ENCODE measurements at places on chromosomes 6 and 20.

DNA sequence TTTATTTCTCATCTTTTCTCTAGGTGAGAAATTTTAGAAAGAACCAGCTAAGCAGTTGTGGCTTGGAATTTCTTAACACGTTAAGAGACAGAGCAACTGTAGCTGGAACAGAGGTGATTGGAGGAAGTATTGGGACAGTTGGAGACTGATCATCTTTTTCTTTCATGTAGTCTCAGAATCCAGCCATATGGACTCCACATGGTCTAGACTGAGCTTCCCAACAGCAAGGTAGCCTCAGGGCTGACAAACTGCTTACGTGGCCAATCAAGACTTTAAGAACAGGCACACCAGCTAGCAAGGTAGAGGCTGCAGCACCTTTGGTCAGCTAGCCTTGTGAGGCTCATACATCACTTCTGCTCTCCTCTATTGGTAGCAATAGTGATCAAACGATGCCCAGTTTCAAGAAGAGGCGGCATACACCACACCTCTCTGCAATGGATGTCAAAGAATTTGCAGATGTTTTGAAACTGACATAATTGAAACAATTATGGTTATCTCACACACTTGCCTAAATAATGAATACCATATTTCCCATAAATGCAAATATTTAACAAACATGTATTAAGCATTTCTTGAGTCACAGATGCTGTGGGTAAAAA lies 590.5 kb upstream of the SLC35B3 start:
- DNase-seq: no peak

DNA sequence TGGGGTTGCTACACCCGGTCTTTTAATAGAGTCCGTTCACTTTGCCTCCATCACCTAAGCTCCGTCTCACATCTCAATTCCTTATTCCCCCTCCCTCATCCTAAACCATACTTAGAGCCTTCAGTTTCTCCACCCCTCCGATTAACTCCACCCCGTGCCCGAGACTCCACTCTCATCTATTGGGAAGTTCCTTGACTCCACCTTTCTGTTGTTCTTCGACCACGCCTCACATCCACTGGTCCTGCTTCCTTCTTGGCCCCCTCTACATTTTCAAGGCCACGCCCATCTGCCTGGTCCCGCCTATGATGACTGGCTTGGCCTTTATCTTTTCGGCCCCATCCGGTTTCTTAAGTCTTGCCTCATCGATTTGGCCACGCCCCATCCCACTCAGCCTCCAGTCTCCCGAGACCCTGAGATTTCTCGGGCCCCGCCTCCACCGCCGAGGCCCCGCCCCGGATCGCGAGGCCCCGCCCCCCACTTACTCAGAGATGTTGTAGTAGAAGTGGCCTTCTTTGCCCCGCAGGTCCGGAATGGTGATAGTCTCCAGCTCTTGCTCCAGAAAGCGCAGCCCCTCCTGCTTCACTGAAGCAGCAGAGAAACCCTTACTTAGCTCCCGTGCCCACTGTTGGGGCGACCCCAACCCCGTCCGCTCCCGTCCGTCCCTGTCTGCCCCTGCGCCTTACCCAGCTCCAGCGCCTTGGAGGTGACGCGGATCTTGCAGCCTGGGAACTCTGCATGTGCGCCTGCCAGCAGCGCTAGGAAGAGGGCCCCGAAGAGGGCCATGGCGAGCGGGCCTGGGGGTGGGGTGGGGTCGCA lies 1.1 kb downstream of the PLTP start:
- no peak for DNase-seq

GRCh38 chr6:788058-788457 lies 95.1 kb upstream of the EXOC2 start:
- no peak for DNase-seq

DNA sequence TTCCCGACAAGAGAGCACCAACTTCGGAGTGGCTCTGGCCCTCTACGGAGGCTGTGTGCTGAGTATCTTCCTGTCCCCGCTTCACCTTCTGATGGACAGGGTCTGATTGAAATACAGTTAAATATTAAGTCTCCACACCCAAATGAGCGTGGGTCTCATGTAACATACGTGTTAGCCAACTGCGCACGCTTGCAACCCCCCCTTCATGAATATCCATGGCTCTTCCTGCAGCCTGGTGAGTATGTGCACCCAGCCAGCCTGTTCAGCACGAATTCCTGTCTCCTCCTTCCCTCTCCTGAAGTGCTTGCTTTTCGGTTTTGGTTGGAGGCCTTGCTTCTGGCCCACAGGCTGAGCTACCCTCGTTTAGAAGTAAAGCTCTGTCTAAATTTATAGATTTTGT lies 102.9 kb upstream of the FRMD1 start:
- DNase-seq: no peak

- DNase-seq: no peak
Measured at GRCh38 chr6:130513770-130514169, 148.0 kb downstream of the TMEM200A start.

DNA sequence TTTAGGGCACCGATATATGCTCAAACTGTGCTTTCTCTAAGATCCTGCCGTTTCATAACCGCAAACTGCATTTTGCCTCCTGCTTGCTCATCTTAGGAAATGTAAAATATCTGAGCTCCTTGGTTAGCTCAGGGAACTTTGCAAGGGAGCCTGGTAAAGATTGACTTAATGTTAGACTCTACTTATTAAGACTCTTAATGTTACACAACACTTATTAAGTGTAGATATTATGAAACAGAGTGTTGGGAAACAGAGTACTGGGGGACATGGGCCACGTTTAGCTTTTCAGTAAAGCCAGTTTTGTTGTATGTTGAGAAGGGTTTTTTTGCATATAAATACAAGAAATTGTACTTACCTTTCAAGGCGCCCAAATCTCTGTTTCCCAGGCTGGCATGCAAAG lies 1.9 kb downstream of the LTV1 start:
- no peak for DNase-seq

DNA sequence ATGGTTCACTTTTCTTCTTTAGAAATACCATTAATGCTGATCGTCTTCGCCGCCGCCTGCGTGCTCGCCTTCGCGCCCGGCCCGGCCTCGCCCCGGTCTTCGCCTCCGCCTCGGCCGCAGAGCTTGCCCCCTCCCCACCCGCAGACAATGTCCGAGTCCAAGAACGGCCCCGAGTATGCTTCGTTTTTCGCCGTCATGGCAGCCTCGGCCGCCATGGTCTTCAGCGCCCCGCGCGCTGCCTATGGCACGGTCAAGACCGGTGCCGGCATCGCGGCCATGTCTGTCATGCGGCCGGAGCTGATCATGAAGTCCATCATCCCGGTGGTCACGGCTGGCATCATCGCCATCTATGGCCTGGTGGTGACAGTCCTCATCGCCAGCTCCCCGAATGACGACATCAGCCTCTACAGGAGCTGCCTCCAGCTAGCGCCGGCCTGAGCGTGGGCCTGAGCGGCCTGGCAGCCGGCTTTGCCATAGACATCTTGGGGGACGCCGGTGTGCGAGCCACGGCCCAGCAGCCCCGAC lies 4.8 kb upstream of the PRPH2 start:
- DNase-seq: no peak

DNA sequence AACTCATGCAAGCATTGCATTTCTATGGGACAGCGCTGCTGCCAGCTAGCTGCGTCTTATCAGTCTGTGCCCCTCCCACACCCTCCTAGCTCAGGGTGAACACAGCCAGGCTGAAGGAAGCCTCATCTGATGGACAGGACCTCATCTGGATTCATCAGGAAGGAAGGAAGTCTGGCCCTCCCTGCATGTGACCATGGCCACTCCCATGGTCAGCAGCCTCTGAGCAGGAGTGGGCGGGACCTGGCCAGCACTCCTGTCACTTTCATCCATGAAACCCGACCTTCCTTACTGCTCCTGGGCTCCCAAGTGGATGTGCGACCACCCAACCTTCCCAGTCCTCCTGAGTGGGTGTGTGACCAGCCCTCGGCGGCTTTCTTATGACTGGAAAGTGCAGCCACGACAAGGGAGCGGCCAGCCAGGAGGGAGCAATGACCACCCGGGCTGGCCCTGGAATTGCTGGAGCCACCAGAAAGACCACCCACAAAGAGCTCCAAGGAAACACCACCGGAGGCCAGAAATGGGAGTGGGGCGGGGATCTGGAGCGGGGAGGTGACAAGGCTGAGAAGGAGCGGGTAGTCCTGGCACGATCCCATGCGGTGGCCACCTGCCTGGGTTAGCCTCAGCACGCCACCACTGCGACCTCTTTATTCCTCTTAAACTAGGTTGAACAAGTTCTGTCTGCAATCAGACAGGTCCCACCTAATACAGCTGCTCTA lies 241.2 kb downstream of the TTLL2 start:
- no peak for DNase-seq

DNA sequence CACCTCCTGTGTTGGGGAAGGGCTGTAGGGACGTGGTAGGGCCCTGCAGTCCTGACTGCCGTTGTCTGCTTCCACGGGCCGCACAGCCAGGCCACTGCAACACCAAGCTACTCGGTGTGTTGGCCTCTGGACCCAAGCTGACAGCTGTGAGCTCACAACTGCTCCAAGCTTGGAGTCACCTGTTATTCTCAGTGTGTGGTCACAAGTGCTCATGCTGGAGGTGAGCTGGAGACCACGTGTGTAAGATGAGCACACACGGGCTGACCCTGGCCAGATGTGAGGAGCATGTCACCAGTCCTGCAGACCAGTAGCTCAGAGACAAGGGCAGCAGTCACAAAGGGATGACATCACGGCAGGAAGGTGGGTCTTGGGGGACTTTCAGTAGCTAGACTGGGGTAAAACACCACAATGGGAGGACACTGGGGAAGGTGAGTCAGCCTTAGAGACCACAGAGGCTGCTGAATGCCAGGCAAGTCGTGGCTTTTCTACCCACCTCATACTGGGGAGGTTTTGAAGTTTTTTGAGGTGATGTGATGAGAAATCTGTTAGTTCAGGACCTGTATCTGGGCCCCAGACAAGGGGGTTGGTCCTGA lies 87.3 kb downstream of the FAM120B start:
- no peak for DNase-seq

DNA sequence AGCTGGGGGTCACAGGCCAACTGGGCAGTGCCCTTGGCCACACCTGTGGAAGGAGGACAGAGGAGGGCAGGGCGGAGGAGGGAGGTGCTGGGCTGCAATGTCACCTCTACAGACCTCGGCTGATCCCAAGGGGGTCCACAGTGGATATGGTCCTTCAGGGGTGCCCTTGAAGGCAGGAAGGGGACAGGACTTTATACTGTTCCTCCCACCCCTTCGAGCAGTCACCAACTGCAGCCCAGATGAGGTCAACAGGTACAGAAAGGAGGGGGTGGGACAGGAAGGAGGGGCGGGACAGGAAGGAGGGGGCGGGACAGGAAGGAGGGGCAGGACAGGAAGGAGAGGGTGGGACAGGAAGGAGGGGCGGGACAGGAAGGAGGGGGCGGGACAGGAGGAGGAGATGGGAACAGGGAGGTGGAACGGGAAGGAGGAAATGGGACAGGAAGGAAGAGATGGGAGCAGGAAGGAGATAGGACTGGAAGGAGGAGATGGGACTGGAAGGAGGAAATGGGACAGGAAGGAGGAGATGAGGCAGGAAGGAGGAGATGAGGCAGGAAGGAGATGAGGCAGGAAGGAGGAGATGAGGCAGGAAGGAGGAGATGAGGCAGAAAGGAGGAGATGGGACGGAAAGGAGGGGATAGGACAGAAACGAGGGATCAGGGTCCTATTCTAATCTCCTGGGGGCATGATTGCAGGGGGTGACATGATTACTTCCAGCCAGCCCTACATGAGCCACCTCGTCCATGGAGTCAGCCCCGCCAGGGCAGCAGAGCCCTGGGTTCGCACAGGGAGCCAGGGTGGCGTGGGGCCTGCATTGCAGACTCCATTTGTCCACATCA lies 19.4 kb upstream of the MRGBP start:
- DNase-seq: no peak

DNA sequence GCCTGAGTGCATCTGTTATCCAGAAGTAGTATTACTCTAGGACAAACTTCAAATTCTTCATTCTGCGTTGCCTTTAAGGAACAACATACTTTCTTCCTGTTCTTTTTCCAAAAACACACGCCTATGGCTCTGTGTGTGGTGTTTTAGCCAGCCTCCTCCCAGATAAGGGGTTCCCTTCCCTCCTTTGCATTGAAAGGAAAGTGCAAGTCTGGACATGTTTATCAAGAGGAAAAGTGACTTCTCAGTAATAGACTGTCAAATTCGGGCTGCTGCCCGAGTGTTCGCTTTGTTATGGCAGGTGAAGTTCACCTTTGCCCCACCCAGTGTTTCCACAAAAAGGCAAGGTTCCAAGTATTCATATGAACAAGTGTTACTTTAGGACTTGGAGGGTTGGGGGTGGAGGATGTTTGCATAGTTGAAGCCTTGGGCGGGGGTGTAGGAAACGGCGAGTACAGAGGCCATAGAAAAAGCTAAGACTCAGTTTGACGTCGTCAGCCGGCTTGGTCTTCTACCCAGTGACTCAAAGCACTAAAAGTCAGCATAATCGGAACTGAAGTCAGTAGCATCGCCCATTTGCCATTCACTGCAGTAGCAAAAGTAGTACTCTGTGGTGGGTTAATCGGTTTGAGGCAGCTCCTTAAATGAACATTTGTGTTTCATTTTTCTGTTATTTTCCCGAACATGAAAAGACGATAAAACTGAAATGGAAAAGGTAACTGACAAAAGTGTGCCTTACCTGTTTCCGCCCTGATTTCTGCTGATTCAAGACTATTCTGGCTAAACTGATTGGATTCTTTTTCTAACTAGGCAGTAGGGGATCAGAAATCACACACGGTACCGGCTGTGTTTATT lies 12.5 kb downstream of the PRDM1 start:
- DNase-seq: no peak

DNA sequence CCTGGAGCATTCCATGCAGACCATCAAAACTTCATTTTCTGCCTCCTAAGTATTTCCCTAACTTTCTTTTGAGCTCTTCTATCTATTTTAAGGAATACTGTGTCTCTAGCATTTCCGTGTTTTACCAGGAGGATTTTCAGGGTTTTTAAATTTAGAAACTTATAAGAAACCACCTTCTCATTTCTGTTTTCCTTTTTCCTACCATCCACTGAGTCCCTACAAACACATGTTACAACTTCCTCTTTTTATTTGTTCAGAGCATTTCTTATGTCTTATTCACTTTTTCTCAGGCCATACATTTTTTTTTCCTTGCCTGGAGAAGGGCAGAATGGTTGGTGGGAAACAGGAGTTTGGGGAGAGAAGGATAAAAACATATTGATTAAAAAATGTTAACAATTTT lies 130.0 kb upstream of the BMP5 start:
- no peak for DNase-seq

GRCh38 chr6:88135578-88136114 lies 30.5 kb downstream of the CNR1 start:
- DNase-seq: no peak

DNA sequence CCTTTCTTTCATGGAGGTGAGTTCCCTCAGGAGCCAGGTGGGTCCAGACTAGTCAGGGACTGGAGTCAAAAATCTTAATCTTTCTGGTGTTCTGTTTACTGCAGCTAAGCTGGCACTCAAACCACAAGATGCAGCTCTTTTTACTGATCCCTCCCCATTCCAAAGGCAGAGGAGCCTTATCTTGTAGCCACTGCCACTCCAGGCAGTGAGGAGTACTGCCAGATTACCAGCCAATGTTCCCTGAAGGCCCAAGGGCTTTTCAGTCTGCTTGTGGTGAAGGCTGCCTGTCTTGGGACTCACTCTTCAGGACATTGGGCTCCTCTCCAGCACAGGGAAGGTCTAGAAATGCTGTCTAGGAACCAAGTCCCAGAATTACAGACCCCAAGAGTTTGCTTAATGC lies 490.4 kb upstream of the ADGRB3 start:
- DNase-seq: no peak
